ENCODE measurements at places on chromosomes 12 and 14.

GRCh38 chr12:15186597-15186996 lies 34.6 kb downstream of the RERG start:
- no peak for DNase-seq

- DNase-seq: no peak
Measured at GRCh38 chr14:86020841-86021240, 490.9 kb downstream of the FLRT2 start.

DNA sequence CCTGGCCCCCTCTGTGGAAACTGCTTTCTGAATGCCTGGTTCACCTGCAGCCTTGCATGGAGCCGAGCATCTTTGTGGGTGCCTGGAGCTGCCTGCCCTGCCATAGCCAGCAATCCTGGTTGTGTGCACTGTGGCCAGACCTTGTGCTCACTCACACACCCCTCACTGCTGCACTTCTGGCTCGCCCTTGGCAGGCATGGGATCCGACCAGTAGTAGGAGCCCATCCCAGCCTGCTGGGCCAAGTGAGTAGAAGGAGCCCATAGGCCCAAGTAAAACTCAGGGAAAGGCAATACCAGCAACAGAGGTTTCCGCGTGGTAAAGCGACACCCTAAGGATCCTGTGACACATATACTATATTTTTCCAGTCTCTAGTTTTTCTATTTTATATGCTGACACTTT lies 270.0 kb upstream of the NAV3 start:
- no peak for DNase-seq

DNA sequence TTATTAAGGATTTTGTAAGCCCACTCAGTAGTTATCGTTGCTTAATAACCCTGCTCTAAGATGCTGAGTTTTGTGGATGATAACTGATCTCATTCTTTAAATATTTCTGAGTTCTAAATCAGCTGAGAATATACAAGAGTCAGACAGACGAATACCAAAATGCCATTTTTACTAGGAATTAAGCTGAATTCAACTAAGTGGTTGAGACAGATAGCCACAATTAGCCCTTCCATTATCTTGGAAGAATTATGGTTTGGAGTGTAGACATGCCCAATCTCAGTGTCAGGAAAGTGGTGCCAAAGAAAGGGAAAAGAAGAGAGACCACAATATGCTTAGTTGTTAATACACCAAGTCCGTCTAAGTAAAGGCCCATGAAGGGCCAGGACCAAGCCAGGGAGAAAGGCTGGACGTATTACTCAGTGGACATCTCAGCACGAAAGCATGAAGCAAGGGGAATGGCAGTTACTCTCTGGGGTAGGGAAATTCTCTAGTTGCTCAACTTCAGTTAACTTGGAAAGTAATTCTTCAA lies 58.6 kb downstream of the KCNA5 start:
- no peak for DNase-seq

GRCh38 chr14:54822685-54823084 lies 79.9 kb downstream of the GCH1 start:
- DNase-seq: no peak

DNA sequence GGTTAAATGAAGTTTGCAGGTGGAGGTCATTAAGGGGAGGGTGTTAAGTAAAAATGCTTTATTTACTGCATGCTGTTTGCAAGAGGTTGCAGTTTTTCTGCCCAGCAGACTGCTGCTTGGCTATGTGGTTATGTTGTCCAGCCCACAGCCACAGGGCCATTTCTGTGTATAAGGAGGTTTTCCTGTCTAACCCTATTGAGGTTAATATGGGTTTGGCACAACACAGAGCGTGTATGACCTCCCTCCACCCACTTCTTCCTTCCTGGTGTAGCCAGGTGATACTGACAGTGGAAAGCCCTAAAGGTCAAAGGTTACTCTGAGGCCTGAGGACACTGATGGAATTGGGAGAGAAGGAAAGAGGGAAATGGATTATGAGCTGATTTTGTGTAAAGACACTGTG lies 253.7 kb upstream of the PWP1 start:
- no peak for DNase-seq

DNA sequence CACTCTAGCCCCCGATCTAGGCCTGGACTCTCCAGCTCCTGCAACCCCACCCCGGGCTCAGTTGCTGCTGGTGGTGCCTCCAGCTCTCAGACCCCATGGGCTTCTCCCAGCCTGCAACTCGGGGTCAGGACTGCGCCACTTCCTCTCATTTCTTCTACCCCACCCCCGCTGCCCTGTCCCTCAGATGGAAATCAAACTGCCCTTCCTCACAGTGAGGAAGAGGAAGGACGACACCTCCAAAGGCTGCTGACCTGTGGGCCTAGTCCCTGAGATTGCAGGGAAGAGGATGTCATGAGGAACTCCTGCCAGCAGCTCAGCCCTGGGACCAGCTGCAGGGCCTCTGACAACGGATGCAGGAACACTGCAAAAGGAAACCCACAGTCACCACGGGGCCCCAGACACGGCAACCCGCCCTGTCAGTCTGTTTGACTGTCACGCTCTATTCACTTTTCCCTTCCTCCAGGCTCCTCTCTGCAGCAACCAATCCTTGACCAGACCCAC lies 29.3 kb upstream of the PNMA1 start:
- DNase-seq: no peak

- peak; percentile 27 for DNase-seq
Measured at GRCh38 chr12:115201966-115202365, 518.0 kb upstream of the TBX3 start.

- no peak for DNase-seq
Measured at GRCh38 chr12:129599406-129599805, 304.4 kb downstream of the TMEM132D start.

GRCh38 chr12:16606201-16606849 lies 363 bp upstream of the LMO3 start:
- no peak for DNase-seq

GRCh38 chr12:111209811-111210210 lies 159.1 kb downstream of the PHETA1 start:
- DNase-seq: no peak

DNA sequence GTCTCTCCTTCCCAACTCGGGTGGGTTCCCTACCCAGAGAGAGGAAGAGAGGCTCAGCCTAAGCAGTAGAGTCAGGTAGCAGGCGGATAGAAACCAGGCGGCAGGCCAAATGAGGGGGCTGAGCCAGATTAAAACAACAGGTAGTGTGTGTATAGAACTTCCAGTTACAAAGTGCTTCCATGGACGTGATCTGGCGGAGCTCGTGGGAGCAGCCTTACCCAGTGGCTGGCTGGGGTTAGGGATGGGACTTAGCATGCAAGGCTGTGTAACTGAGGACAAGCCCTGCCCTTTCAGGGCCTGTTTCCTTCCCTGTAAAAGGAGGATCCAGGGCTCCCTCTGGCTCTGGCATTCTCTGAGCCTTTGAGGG lies 8.3 kb downstream of the KRT80 start:
- no peak for DNase-seq

GRCh38 chr14:38339696-38340095 lies 83.8 kb upstream of the CLEC14A start:
- no peak for DNase-seq

GRCh38 chr12:12880537-12880936 lies 10.8 kb upstream of the GPRC5A start:
- no peak for DNase-seq

GRCh38 chr12:93170928-93171327 lies 206.8 kb upstream of the NUDT4 start:
- DNase-seq: no peak

GRCh38 chr12:53618275-53618674 lies 7.9 kb downstream of the ATF7 start:
- DNase-seq: no peak

DNA sequence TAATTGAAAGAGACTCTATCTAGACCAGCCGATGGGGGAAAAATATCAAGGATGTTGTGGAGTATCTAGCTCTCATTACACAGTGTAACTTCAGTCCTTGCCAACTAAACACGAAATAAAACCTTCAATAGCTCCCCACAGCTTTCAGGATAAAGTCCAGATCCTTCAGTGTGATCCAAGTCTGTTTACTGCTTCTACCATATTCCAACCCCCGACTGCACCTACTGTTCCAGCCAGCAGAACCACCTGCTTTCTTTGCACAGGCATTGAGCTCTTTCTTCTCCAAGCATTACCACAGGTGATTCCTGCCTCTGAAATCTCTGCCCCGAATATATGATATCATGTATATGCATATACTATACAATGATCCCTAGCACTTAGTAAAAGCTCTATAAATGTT lies 2.2 kb upstream of the LRRC23 start:
- DNase-seq: no peak

DNA sequence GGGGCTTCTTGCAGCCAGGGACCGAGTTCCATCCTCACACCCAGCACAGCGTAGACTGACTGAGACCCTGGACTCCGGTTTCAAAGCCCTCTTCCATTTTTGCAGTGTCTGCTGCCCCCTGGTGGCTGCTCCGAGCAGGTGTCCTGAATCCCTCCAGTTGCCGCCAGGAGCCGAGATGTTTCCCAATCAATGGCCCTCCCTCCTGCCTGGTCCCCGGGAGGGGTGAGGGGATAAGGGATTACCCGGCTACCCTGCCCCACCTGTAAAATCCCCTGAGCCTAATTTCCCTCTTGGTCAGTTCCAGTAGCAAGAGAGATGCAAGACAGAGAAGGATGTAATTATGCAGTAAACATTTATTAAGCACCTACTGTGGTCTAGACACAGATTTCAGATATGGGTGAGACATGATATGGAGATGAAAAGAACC lies 55.0 kb downstream of the PHETA1 start:
- DNase-seq: peak; percentile 45

DNA sequence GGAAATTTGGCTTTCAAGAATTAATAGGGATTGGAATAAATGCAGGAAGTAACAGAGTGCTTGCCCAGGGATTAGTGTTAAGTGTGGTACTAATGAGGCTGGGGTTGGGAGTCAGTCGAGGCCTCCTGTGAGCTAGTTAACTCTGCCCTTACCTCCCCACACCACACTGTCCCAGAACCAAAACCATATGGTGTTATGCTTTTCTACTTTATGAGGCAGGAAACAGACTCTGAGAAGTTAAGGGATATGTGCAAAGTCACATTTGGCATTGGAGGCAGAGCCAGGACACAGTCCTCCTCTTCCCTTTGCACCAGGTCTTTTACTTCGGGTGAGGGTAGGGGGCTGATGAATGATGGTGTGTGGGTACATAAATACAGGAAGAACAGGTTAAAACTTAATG lies 41.9 kb downstream of the PELI2 start:
- no peak for DNase-seq

DNA sequence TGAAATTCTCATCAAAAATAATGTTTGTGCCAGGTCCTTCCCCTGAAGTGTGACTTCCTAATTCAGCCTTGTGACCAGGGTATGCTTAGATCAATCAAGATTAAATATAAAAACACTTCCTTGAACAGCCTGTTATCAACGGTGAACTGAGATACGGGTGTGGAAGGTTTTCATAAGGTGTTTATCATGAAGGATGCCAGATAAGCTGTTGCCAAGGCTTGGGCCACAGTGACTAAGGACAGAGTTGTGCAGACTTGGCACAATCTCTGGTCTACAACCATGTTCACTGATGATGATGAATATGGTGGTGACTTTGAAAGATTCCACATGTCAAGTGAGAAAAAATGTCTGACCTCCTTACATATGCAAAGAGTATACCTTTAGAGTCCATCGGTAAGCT lies 51.3 kb upstream of the LIN7A start:
- no peak for DNase-seq

- DNase-seq: no peak
Measured at GRCh38 chr14:79690960-79691359, 520.3 kb downstream of the DIO2 start.

GRCh38 chr14:68015356-68016254 lies 196.0 kb downstream of the RAD51B start:
- no peak for DNase-seq

GRCh38 chr14:99995700-99996356 lies 69.4 kb upstream of the EVL start:
- peak; percentile 36 for DNase-seq

GRCh38 chr12:1262011-1262410 lies 271.0 kb downstream of the ERC1 start:
- DNase-seq: no peak

- no peak for DNase-seq
Measured at GRCh38 chr14:61064210-61064609, 83.2 kb downstream of the SLC38A6 start.

DNA sequence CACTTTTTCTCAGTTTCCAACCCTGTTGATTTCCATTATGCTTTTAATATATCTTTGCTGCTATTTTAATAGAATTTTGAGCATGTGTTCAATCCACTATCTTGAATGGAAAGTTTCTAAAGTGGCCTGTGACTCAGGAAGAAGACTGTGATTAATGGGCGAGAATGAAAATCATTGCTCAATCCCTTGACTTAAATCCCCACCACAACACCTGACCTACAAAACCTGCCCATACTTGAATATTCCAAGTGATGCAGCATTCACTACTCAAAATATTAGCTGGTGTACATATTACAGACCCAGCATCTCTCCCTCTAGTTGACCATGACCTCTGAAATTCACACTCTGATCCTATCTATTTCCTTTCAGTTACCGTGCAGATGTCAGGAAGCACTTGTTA lies 1.3 kb upstream of the OAS3 start:
- no peak for DNase-seq

DNA sequence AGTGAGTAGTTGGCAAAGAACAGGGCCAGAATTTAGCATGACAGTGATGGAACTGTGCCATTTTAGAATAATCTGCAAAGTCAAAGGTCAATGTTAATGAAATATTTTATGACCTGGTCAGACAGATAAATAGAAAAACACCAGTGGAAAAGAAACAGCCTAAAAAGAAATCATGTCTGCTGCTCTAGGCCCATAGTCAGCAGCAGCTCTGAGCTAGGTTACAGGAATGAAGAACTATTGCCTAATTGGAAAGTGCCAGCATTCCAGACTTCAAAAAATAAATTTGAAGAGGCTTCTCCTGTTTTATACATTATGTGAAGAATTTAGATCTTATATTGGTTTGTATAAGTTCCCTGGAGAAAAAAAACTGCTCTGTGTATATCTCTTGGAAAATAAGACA lies 9.8 kb downstream of the NPC2 start:
- no peak for DNase-seq

- DNase-seq: no peak
Measured at GRCh38 chr12:121222847-121223246, 12.9 kb downstream of the P2RX4 start.

GRCh38 chr12:76143343-76144244 lies 59.1 kb upstream of the NAP1L1 start:
- no peak for DNase-seq

DNA sequence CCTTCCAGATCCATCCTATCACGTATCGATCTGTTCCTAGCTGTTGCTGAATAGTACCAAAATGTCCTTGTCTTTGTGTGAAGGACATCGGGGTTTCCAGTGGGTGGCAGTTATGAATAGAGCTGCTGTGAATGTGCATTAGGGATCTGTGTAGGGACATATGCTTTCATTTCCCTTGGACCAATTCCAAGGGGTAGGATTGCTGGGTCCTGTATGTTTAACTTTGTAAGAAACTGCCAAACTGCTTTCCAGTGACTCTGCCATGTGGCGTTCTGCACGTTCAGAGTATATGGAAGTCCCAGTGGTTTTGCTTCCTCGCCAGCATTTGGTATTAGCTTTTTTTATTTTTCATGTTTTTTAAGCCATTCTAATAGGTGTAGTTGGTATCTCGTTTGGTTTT lies 28.6 kb downstream of the PACS2 start:
- no peak for DNase-seq

All from Panc1 (cell line).